ENCODE measurements at places on chromosomes 4 and X. TPM values are rescaled to one million over a fixed set of nuclear protein-coding genes. Genes with fewer than 3 reads are reported as not detected.

USP26 gene
- total RNA-seq, result not detected

MTCP1 gene
- 16.0 TPM for total RNA-seq

HSFX3 gene
- total RNA-seq, result not detected

MAMLD1 gene
- total RNA-seq, result 0.77 TPM

FREM3 gene
- not detected for total RNA-seq

FHIP1A gene
- under 0.01 TPM for total RNA-seq

CXorf49B gene
- total RNA-seq, result not detected

UGT8 gene
- total RNA-seq, result not detected

TSR2 gene
- total RNA-seq, result 15.2 TPM

SLC4A4 gene
- total RNA-seq, result 9.8 TPM

PRR32 gene
- not detected for total RNA-seq

GRCh38 chr4:78169728-78170127, 112.6 kb downstream of the FRAS1 start:
- DNase-seq, result no peak

DNA sequence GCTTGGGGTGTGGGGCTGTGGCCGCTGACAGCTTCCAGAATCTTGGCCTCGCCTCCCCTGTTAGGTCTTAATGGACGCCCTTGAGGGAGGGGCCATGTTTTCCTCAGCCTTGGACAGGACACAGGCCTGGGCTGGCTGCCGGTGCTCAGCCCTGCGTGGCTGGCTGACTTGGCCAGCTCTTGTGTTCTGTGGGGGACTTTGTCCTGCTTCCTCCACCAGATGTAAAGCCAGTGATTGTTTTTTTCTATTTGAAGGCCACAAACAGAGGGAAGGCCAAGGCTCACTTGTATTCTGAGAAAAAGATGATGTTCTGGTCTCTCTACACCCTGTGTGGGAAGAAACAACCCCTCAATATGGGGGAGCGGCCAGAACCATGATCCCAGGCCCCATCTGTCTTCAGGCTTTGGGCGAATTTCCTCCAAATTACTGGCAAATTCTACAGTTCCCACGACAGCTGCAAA, 71.3 kb downstream of the HTRA3 start:
- no peak for DNase-seq

GRCh38 chrX:74578137-74578536, 36.3 kb downstream of the RLIM start:
- DNase-seq, result no peak

- peak; percentile 72 for DNase-seq
Measured at GRCh38 chr4:108991551-108992328, 228.9 kb upstream of the ETNPPL start.

- no peak for DNase-seq
Measured at GRCh38 chr4:151454513-151454912, 45.5 kb downstream of the FHIP1A start.

GRCh38 chr4:10051517-10052135, 30.3 kb upstream of the SLC2A9 start:
- DNase-seq, result no peak

GRCh38 chr4:56626963-56627362, 54.1 kb downstream of the HOPX start:
- DNase-seq, result no peak

- DNase-seq, result no peak
Measured at GRCh38 chrX:9535101-9535500, 70.2 kb downstream of the TBL1X start.

DNA sequence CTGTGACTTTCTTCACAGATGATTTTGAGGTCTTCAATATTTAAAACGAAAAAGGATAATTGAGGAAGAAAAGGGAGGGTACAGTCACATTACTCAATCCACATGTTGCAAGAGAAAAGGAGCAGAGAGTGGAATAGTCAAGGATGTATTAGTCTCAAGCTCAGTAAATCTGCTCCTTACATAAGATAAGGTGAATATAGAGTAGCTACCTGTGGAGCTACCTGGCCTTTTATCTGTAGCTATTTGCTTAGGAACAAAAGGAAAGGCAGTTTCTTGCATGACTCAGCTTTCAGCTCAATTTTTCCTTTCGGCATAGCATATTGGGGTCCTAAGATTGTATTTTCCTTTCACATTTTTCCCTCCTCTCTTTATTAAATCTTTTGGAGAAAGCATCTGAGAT, 26.3 kb upstream of the ACTRT1 start:
- no peak for DNase-seq

DNA sequence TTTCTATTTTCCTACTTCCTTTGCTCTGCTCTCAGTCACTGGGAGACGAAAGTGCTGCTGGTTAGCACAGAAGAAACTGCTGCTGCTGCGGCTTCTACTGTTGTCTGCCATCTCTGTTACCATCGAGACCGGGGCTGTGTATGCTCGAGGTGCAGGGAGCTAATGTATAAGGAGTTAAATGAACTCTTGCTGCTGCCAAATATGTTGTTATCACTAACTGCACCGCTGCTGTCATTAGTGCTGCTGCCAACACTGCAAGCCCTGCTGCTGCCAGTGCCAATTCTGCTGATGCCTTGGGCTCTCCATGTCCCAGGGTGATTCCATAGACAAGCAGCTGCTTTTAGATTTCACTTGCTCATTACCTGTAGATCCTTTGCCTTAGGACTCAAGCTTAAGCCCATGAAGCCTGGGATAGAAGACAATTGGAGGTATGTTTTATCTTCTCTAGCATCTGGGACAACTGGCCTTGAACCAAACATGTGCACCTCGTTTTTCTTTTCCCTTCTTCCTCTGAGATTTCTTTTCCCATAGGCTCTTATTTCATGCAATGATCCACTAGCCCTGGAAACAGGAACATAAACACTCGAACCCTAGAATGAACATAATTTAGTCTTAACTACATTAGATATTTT, 107.8 kb downstream of the CCSER1 start:
- no peak for DNase-seq

GRCh38 chrX:1476682-1477081, 24.0 kb upstream of the ASMTL start:
- DNase-seq, result no peak

DNA sequence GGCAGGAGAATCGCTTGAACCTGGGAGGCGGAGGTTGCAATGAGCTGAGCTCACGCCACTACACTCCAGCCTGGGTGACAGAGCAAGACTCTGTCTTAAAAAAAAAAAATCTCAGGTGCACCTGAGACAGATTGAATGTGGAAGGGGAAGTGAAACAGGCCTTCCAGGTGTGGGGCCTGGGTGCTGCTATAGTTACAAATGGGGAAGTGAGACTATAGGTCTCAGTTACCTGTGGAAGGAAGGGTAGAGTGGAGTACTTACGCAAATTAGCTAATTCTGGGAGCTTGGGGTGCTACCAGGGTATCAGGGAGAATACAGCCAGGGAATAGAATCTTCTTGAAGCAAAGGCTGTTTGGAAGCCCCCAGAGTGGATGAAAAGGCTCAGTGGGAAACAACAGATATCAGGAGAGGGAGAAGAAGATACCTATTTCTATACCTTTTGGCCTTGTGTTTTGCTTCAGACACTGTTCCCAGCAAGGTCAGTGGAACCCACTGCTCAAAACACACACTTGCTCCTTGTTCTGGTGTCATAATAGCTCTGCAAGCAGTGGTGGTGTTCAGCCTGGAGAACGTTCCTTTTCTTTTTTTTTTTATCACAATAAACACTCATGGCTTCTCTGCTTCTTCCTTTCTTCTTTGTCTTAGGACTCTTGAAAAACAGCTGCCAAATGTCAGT, 7.0 kb downstream of the CD38 start:
- DNase-seq, result no peak

DNA sequence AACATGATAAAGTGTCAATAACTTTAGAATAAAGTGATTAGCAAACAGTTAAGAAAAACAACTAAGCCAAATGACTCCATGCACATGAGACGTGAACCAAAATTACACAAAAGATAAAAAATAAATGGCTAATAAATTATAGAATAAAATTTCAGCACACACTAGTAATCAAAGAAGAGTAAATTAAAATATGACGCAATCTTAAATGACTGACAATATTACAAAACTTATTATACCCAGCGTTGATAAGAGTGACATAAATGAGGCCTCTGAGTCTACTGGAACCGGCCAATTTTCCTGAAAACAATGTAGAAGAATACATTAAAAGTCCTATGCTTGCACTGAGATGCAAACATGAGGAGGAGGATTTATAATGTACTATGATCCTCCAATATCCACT, 187.4 kb downstream of the DHX15 start:
- no peak for DNase-seq

GRCh38 chr4:3233391-3234071, 15.4 kb upstream of the MSANTD1 start:
- peak; percentile 16 for DNase-seq

DNA sequence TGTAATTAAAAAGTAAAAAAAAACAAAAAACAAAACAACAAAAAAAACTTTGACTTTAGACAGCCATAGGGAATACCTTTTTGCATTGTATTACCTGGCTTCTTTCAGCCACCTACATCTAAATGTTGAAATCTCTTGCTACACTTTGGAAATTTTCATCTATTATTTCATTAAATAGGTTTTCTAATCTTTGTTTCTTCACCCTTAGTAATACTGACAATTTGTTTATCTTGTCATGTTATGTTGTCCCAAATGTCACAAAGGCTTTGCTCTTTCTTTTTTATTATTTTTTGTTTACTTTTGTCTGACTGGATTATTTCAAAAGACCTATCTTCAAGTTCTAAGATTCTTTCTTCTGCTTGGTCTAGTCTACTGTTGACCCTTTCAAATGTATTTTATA, 7.5 kb downstream of the PF4 start:
- DNase-seq, result no peak

- no peak for DNase-seq
Measured at GRCh38 chr4:168511780-168512489, 15.1 kb downstream of the PALLD start.

- peak; percentile 95 for DNase-seq
Measured at GRCh38 chr4:7811536-7812191, 128.0 kb downstream of the AFAP1 start.

GRCh38 chr4:16827045-16827444, 71.4 kb downstream of the LDB2 start:
- DNase-seq, result no peak

- DNase-seq, result peak; percentile 1
Measured at GRCh38 chr4:44121210-44121609, 327.4 kb downstream of the KCTD8 start.

GRCh38 chr4:136342666-136343065, 1189.6 kb downstream of the PCDH18 start:
- peak; percentile 12 for DNase-seq

GRCh38 chrX:16002185-16002584, 121.2 kb upstream of the GRPR start:
- DNase-seq, result no peak

GRCh38 chrX:96752781-96753180, 68.1 kb downstream of the DIAPH2 start:
- peak; percentile 15 for DNase-seq

GRCh38 chr4:160546201-160546600, 1443.3 kb downstream of the RAPGEF2 start:
- no peak for DNase-seq

- DNase-seq, result no peak
Measured at GRCh38 chr4:43379016-43379415, 486.5 kb downstream of the GRXCR1 start.

DNA sequence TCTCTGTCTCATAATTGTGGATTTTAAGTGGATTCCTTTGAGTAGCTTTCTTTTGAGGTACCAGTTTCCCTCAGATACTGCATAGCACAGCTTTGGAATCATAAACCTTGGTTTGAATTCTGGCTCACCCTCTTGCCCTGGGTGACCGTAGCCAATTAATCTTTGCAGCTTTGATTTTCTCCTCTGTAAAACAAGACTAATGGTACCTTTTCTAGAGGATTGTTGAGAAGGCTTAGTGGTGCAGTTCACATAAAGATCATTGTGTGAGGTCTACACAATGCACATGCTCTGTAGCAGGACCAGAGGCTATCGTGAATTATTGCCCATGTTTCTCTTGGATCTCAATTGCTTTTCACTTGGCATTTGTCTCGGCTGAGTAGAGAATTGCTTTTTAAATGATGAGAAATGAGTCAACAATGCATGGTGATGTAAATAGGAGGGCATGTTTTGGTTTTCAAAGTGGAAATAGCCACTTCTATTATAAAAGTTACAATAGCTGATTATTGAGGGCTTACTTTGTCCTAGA, 47.9 kb downstream of the TMEM131L start:
- peak; percentile 96 for DNase-seq
